Fibroblast of the aortic adventitia (primary cell): ENCODE measurements at places on chromosomes 13 and 19.

DNA sequence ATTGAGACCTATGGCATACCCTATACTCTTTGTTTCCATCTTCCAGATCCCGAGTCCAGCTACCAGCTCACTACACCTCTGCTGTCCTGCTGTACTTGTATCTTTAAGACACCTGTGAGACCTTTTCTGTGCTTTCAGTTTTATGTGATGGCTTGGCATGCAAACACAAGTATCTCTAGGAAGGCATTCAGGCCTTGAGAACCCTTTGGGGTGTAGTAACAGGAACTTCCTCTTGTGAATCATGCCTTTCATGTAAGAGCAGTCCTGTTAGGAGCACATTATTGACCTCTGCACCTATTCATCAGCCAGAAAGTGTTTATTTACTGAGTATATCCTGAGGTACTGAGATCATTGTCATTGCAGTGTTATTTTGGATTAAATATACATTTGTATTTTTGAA, 87.0 kb upstream of the HTR2A start:
- DNase-seq: peak; percentile 16

- no peak for DNase-seq
Measured at GRCh38 chr13:24745516-24745860, 18.5 kb upstream of the RNF17 start.

- no peak for DNase-seq
Measured at GRCh38 chr19:32816555-32817099, 52.9 kb downstream of the SLC7A9 start.

GRCh38 chr13:77079902-77080413, 53.0 kb upstream of the FBXL3 start:
- DNase-seq: no peak

GRCh38 chr19:5850189-5850588, 1.1 kb downstream of the FUT3 start:
- no peak for DNase-seq

DNA sequence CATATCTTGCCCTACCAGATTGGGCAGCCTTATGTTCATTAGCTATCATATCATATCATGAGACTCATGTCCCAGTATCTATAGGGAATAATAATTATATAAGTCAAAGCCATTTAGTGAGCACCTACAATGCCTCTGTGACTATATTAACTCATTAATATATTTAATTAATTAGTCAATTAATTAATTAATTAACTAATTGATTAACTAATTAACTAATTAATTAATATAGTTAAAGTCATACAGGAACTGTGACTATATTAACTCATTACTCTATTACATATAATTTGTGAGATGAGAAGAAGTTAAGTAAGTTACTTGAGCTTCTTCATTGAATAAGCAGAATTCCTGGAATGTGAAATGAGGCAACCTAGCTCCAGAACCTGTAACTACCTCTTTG, 588.3 kb upstream of the SLITRK1 start:
- DNase-seq: no peak

- no peak for DNase-seq
Measured at GRCh38 chr19:38425222-38425809, 703 bp downstream of the RASGRP4 start.

- no peak for DNase-seq
Measured at GRCh38 chr19:46974181-46974580, 45.5 kb upstream of the NPAS1 start.
